ENCODE measurements at places on chromosomes 7 and 10.

- DNase-seq: no peak
Measured at GRCh38 chr7:118974836-118975235, 750.3 kb downstream of the ANKRD7 start.

- no peak for DNase-seq
Measured at GRCh38 chr10:21934307-21934706, 69.2 kb downstream of the DNAJC1 start.

GRCh38 chr10:43683451-43684291 is 35.0 kb upstream of the ZNF32 start:
- DNase-seq: no peak

DNA sequence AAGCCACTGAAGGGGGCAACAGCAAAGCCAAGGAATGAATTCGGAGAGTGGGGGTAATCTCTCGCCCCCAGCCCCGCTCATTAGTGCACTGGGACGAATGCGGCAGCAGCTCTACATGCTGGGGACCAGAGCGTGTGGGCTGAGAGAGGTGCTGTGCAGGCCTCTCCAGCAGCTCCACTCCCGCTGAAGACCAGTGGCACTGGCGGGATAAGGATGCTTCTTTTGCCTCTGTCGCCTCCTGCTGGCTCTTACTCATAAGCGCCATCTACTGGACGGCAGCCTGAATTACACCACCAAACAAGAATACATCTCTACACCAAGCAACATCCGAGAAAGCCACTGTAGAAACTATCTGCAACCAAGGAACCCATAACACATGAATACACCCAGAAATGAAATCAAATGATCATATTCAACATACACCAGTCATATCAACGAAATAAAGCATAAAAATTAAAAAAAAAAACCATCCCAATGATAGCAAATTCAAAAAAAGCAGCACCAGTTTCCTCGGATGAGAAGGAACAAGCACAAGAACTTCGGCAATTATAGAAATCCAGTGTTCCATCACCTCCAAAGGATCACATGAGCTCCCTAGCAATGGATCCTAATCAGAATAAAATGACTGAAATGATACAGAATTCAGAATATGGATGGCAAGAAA is 79.0 kb upstream of the TMEM168 start:
- DNase-seq: no peak

- no peak for DNase-seq
Measured at GRCh38 chr10:78028438-78029268, 662 bp downstream of the POLR3A start.

DNA sequence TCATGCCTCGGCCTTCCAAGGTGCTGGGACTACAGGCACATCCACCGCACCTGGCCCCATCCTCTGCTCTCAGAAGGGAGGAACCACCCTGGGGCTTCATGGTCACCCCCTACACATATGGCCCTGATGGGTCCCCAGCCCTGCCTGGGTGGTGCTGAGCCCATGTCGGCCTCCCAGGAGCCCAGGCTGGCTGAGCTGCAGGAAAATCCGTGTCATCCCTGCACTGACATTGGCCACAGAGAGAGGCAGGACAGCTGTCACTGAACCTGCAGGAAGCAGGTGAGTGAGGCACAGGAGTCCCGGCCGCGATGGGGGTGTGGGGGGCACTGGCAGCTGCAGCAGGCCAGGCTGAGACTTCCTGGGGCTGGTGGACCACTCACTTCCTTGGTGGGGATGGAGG is 8.0 kb downstream of the GRIFIN start:
- DNase-seq: no peak

GRCh38 chr10:76628801-76629200 is 1008.8 kb downstream of the KCNMA1 start:
- DNase-seq: no peak

GRCh38 chr7:18241543-18242231 is 214.0 kb upstream of the PRPS1L1 start:
- DNase-seq: no peak

GRCh38 chr10:46558122-46558391 is 1.6 kb upstream of the GPRIN2 start:
- no peak for DNase-seq

DNA sequence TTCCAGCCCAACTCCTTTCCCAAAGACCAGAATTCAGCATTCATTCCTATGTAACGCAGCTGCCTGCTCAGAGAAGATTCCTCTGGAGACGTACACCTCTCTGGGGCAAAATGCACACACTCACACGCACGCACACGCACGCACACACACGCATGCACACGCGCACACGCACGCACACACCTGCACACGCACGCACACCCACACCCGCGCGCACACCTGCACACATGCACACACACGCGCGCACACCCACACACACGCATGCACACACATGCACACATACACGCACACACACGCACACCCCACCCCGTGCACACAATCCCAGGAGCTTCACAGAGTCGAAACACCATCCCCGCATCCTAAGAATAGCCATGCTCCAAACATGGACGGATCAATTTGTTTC is 13.0 kb downstream of the MMD2 start:
- no peak for DNase-seq

DNA sequence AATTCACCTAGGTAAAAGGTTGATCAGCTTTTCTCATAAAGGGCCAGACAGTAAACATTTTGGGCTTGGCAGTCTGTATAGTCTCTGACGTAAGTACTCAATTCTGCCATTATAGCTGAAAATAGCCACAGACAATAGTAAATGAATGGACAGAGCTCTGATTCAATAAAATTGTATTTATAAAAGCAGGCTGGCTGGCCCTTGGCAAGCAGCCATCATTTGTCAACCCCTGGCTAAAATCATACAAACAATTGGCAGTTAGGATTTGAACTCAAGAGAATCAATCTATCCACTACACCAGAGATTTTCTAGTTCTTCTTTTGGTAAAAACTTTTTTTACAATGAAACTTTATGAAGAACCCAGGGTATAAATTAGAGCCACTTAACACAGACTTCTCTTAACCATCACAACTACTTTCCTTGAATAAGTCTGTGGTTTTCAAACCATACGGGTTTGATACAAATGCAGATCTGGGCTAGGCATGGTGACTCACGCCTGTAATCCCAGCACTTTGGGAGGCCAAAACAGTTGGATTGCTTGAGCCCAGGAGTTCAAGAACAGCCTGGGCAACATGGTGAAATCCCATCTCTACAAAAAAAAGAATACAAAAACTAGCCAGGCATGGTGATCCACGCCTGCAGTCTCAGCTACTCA is 124.5 kb downstream of the SLC16A9 start:
- no peak for DNase-seq

DNA sequence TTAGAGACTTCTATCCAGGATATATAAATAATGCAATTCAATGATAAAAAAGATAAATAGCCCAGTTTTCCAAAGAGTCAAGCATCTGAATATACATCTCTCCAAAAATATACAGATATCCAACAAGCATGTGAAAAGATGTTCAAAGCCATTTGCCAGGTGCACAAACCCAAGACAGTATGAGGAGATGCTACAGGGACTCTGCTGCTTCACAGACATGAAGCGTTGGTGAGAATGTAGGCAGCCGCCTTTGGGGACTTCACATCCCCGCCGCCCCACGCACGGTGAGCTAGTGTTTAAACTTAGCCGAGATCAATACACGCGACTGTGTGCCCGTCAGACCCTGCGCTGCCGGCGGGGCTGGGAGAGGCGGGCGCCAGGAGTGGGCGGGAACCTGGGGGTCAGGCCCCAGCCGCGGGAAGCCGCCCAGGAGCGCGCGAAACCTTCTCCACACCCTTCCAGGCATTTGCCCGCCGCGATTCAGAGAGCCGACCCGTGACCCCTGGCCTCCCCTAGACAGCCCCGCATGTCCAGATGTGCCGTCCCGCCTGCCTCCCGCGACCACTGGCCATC is 927 bp upstream of the ALOX5 start:
- no peak for DNase-seq

- no peak for DNase-seq
Measured at GRCh38 chr10:94349327-94349726, 13.4 kb downstream of the NOC3L start.

- DNase-seq: no peak
Measured at GRCh38 chr10:34403512-34403911, 411.6 kb downstream of the PARD3 start.

DNA sequence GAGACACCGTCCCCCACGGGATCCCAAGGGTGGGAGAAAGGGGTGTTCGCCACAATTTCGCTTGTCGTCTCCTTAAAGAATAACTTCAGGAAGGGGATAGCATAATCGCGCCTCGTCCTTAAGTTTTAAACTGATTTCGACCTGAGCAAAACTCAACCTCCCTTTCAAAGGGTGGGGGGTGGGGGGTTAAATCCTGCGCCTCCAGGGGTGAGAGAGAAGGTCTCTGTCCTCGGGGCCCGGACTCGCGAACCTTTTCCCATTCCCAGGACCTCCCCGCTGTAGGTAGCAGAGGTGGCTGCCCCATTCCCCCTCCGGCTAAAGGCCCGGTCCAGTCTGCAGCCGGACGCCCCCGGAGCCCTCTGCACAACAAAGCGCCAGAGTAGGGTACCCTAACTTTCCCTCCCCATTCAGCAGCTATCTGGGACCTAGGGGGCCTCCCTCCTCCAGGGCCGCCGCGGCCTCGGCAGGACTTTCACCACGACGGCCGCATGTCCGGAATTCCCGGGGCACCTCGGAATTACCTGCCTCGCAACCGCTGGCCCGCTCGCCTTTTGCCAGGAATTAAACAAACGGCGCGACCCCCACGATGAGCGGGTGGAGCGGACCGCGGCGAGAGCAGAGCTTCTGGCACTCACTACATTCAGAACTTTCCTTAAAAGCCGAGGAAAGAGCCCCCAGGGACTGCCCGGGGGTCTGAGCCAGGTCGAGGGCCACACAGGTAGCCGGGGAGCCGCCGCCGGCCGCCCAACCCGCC is 1.7 kb downstream of the CDK6 start:
- DNase-seq: no peak

- no peak for DNase-seq
Measured at GRCh38 chr7:144827621-144828020, 8.2 kb downstream of the TPK1 start.

DNA sequence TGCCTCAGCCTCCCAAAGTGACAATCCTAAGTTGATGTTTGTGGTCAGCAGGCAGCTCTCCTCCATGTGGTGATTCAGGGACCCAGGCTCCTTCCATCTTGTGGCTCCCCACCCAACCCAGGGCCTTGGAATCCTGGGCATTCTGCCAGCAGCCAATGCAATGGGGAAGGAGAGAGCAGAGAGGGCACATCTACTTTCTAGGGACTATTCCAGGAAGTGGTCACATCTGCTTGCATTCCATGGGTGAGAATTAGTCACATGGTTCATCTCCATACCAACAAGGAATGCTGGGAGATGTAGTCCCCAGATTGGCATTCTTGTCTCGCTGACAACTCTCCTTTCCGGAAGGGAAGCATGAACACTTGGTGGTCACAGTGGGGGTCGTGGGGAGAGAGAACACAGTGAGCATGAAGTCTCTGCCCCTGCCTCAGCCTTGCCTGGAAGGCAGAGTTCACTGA is 9.9 kb upstream of the SRRM3 start:
- DNase-seq: no peak

GRCh38 chr10:27912231-27912630 is 86.6 kb downstream of the ODAD2 start:
- DNase-seq: no peak

DNA sequence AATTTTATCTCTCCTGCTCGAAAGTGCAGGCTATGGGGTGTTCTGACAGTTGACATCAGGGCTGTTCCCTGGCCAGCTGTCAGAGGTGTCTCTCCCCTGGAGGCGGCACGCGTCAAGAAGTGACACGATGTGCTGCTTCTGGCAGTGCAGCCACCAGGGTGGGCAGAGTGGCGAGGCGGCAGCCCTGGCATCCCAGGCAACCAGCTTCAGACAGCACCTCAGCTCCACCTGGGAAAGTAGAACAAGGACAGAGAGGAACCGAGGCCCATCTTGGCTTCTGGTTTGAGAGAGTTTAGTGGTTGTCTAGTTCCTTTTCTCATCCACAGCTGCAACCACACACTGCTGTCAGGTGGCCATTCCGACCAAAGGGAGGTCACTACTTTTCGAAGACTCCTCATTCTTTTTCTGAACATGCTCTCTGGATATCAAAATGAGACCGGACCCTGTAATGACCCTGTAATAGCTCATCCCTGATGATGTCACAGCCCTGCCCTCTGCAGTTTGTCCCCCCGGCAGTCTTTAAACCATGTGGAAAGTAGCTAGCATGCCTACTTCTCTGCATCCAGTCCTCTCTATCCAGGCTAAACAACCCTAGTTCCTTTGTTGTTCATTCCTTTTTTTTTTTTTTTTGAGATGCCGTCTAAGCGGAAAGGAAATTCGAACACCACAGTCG is 381.0 kb upstream of the NRP1 start:
- DNase-seq: no peak

DNA sequence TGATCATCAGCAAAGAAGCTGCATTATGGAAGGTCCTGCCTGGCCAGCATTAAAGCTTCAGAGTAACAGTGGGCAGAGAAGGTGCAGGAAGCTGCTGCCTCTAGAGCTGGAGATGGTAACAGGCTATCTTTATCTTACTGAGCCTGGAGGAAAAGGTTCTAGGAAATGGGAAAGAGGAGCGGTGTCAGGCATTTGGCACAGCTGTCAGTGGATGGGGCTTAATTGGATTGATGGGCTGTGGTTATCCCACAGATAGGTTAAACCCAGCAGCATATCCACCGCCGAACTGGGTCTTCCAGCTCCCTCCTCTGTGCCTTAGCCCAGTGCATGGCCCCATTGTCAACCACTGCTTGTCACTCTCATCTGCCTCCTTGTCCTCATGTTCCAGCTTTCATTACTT is 127.6 kb downstream of the CCNY start:
- no peak for DNase-seq

DNA sequence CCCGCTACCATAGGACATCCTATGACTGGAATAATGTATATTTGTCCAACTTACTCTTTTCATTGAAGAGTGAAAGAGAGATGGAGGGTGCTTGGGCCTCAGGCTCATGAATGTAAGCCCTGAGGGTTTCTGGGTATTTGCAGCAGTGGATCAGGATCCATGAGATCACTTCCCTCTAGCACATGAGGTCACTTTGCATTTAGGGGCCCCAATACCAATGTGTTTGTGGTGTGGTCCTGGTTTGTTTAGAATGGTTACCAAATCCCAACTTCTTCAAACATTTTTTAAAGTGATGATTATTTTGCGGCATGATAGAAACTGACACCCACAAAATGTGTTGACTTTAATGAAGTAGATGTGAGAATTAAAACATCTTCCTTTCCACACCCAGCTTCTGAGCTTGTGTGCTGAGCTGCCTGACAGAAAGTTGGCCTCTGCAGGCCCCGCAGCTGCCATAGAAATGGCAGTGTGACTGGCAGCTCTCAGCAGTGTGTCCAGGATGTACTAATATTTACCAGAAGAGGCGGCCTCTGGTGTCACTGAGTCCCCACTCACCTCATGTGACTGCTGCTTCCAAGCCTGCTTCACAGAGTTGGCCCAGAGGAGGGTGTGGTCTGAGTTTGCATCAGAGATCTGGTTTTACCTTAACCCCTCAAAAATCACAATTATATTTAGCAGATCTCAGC is 447.6 kb upstream of the NPVF start:
- no peak for DNase-seq

GRCh38 chr10:186911-187310 is 51.7 kb downstream of the ZMYND11 start:
- no peak for DNase-seq
